ENCODE measurements at places on chromosomes 1 and 21. TPM values are rescaled to one million over a fixed set of nuclear protein-coding genes. Genes with fewer than 3 reads are reported as not detected.

- no peak for ATAC-seq
Measured at GRCh38 chr1:20399196-20399595, 86.8 kb downstream of the CAMK2N1 start.

DNA sequence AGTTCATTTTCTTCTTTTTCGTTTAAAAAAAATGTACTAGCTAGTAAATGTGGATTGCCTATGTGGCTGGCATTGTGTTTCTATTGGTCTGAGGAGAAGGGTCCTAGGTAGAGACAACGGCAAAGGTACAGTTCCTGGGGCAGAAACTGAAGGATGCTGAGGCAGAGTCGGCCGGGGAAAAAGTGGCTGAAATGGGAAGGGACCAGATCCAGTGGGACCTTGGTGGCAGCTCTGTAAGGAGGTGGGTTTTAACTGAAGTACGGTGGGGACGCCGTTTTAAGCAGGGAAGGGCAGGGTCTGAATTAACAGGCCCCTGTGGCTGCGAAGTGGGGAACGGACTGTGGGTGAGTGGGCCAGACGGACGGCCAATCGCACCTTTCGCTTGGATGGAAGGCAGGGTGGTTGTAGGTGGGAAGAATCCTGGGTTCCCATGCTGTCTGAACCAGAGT lies 420 bp upstream of the VPS13D start:
- peak; percentile 5 for ATAC-seq

DNA sequence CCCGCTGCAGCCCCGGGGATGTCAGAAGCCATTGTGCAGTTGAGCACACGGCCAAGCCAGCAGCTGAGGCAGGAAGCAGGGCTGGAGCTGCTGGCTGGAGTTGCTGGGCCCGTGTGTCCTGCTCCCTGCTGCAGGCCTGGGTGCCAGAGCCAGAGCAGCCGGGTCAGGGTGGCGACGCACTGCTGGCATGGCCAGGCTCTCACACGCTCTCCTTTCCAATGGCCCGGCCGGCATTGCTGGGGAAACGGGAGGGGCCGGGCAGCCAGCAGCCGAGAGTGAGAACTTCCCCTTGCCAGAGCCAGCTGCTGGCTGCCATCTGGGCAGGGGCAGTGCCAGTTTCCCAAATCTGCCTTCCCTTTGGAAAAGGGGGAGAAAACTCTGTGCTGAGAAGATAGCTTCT lies 82.4 kb upstream of the PROX1 start:
- no peak for ATAC-seq

DNA sequence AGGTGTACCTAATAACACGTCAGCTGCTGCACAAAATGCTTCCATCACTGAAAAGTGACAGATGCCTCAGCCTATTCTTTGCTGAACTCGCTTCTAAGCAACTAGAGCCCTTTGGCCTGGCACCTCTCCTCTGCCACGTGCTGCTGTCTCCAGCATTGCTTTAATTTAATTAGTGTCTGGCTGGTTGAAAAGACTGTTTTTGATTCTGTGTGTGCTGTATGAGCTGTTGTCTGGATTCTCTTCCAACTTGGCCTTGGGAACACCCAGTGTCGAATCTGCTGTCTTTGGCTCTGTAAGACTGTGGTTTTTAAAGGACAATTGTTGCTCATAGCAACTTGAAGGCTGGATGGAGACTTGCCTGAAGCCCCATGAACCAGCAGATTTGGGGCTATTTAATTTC lies 109.5 kb downstream of the PSMG1 start:
- ATAC-seq: no peak

DNA sequence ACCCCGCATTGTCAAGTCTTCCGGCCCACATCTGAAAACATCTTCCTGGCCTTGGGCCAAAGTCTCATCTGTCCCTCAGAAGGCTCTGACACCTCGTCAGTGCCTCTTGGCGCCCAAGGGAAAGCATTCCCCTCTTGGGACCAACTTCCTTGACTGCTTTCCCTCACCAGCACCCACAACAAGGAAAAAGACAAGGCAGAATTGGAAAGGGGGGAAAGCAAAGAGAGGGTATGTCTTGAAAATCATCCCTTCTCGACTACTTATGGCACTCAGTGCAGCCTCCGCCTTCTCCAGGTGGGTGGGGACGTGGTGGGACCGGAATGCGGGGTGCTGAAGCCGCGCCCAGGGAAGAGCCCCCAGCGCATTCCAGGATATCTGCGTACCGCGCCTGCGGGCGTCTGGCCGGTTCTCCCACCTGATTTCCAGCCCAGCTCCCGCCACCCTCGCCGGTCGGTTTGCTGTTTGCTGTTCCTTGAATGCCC lies 554 bp upstream of the SLC39A1 start:
- no peak for ATAC-seq

DNA sequence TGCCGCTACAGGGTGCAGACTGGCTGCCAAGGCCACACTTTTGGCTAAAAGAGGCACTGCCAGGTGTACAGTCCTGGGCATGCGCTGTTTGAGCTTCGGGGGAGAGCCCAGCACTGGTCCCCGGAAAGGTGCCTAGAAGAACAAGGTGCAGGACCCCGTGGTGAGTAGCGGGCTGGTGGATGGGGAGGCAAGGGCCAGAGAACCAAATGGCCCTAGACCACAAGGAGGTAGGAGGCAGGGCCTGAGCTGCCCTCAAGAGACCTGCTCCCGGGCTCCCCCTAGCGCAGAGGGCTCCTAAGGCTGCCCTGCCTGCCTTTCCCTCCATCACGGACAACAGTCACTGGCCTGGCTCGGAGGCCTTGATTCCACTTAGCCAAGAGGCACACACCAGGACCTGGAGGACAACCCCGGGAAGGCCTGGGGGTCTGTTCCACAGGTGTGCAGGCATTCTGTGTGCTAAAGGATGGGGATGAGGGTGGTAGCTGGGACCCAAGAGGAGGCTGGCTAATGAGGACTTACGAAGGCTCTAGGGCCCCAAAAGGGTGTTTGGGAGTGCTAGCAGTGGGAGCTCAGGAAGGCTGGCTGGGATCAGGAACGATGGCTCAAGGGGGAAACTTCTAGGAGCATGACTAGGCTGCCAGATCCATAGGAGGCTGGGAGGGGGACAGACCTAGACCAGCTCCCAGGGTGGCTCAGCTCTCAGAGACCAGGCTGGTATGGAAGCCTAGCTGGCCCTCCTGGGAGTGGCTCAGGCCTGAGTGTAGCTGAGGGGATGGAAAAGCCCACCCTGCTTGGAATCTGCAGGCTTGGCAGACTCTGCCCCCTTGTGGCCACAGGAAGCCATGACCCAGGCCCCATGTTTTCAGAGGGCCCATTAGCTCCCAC lies 742 bp downstream of the ARTN start:
- ATAC-seq: peak; percentile 70

DNA sequence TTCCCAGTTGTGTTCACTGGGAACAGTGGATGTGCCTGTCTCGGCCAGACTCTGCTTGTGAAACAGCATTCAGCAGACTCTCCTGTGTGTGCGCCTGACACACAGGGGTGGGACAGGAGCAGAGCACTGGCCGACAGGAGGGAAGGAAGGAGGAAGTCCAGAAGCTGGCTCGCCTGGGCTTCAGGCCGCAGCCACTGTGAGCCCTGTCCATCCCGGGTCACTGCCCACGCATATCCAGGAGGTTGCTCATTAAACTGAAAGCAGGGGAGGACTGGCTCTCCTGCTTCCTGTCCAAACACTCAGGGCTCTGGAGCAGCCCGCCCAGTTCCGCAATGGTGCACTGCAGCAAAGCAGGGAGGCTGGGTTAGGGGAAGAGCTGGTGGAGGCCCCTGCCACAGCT lies 218.7 kb upstream of the VAMP3 start:
- ATAC-seq: no peak

DNA sequence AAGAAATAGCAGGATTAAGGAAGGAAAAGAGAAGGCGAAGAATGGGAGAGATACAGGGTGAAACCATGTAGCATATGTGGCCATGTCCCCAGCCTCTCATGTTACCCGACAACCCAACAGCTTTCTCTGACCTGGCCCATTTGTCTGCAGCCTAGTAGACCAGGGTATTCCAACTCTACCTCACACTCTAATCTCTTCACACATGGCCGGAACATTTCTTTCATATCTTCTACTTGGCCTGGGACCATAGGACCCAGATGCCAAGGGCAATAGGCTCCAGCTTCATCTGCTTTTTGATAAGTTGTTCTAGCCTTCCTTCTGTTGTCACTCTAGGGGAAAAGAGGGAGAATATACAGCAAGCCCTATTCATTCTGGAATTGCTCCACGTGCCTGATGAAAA lies 95.0 kb upstream of the DPT start:
- ATAC-seq: no peak

DNA sequence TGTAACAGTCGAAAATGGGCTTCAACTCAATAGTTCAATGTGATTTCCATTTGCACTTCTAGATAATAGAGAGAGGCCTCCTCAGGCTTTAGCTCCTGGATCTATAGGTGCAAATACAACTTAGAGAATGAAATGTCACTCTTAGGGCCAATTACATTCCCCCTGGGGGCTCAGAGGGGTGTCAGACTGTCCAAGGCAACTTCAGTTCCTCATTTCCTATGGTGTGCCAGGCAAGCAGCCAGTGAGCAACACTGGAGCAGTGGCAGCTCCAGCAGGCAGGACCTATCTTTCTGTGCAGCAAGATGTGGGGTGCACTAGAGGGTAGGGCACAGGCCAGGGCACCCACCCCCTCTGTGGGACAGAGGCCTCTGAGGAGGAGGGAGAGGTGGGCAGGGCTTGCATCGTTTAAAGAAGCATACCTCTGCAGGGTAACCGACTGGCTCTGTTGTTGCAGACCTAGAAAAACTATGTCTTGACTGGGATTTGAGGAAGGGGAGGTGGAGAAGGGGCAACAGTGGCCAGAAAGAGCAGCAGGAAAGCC lies 97.3 kb downstream of the SUSD4 start:
- no peak for ATAC-seq

DNA sequence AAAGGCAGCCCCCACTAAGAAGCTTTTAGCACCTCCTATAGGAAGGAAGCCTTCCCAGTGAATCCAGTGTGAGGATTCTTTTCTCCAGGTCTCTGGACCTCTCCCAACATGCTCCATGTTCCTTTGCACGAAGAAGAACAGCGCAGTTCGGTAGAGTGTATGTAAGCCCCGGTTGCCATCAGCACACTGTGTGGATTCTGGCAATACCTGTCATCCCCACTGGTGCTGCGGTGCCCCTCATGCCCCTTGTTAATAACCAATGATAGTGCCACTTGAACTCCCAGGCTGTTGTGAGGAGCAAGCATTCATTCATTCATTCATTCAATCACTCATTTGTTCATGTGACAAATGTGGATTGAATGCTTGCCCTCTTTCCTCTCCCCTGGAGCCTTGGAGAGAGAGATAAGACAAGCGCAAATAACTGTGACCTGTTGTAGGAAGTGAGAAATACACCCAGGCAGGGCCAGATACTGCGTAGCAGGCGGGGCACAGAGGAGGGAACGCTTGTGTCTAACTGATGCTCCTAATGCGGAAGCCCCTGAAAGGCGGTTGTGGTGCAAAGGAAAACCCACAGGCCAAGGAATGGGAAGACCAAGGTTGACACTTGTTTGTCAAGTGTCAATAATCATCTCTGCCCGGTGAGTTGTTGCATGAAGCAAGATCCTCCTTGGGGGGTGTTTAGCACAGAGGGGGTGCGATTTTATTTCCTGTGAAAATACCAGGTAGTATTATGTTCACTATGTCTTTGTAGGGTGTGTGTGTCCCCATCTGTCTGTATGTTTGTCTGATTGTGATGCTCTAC lies 9.8 kb downstream of the LGR6 start:
- ATAC-seq: no peak

DNA sequence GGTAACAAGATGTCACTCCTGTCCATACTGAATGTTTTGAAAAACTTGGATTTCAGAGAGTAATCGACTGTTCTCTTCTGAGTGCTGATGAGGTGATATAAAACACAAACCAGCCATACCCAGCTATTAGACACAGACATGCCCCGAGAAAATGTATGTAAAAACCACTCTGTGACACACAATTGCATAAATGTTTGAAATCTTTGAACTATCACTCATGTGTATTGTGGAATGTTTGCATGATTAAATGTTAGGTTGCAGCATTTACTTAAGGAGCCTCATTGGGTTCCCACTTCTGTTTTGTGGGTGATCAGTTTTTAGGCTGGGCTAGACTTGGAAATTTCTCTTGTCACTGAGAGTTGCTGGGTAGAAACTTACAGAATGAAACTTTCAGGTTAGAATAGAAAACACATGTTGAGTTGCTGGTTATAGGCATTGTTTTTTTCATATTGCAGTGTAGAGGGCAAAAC lies 270.4 kb upstream of the B3GALT2 start:
- ATAC-seq: peak; percentile 37

- no peak for ATAC-seq
Measured at GRCh38 chr21:32253215-32253641, 25.6 kb downstream of the MIS18A start.

DNA sequence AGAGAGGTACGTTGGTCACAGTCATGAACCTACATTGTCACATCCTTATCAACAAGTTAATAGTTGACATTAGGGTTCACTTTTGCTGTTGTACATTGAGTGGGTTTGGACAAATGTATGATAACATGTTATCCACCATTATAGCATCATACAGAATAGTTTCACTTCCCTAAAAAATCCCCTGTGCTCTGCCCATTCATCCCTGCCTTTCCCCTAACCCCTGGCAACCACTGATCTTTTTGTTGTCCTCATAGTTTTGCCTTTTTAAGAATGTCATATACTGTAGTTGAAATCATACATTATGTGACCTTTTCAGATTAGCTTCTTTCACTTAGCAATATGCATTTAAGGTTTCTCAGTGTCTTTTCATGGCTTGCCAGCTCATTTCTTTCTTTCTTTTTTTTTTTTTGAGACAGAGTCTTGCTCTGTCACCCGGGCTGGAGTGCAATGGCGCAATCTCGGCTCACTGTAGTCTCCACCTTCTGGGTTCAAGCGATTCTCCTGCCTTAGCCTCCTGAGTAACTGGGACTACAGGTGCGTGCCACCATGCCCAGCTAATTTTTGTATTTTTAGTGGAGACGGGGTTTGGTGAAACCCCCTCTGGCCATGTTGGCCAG lies 50.6 kb downstream of the UCK2 start:
- ATAC-seq: peak; percentile 85

DNA sequence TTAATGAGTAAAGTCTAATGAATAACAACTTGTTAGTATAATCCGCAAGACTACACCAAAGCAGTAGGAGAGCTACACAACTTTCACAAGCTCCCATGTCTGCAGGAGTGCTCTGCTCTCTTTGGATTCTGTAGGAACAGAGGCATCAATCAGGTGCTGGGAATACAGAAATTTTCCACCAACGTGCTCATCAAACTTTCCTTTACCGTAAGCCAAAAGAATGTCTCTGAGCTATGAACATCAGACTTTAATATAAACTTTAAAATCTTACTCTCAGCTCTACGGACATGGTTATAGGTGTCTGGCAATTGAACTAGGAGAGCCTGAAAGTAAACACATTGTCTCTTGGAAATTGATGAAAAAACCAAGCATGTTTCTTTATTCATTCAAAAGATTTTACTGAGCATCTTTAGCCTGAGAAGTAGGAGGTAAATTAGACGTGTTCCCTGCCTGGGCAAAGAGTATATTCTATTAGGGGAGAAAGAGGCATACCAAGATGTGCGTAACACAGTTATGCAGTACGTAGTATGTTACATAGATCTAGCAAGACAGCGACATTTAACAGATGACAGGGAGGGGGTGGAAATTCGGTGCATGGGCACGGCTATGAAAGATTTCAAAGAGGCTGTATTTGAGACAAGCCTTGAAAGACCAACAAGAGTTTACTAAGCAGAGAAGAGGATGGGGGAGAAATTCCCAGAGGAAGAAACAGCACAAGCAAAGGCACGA lies 85.2 kb downstream of the TM2D1 start:
- no peak for ATAC-seq

Gene SNRNP40
- 115 TPM for total RNA-seq

Gene SSR2
- total RNA-seq: 208 TPM

Gene SLC5A9
- total RNA-seq: not detected

Gene TNFRSF14
- 93.2 TPM for total RNA-seq

Gene NUF2
- 59.4 TPM for total RNA-seq

All from activated T-helper 17 cell treated with anti-CD3 and anti-CD28 coated beads, Interleukin-2, amount 50 U/mL, for 72 hours (primary cell).